ENCODE measurements at places on chromosomes 5 and 9.

DNA sequence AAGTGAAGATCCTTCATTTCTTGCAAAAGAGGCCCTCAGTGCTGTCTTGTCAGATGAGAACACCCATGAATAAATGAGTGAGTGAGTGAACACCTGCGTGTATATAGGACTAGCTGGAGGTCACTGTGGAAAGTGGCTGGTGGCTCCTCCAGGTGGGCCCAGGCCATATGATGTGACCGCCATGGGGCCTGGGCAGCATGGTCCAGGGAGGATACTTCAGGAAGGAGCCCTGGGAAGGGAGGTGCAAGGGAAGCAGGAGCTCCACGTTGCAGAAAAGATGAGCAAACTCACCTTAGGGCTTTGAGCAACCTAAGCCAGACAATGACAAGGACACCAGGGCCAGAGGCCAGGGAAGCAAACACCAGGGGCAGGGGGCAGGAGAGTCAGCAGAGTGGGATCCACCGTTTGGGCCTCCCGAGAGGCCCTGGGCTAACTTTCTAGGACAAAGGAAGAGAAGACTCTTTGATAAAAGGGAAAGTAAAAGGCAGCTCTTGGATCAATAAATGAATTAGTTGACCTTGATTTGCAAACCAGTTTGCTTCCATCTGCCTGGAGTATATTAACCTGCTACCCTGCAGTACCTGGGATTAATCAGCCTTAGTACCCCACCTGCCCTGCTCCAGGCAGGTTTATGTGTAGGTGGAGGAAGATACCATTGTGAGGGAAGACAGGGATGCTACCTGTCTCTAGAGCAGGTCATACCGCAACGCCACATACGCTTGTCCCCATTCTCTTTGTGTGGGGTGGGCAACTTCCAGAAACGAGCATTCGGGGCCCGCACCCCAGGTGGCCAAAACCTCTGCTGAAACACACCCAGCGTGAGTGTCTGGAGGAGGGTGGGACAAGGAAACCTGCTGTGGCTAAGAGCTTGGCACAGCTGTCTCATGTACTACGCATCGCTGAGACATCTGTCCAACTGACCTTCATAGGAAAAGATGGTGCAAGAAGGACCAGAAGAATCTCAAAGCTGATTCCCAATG, 51.4 kb upstream of the OLFM1 start:
- DNase-seq, result no peak

DNA sequence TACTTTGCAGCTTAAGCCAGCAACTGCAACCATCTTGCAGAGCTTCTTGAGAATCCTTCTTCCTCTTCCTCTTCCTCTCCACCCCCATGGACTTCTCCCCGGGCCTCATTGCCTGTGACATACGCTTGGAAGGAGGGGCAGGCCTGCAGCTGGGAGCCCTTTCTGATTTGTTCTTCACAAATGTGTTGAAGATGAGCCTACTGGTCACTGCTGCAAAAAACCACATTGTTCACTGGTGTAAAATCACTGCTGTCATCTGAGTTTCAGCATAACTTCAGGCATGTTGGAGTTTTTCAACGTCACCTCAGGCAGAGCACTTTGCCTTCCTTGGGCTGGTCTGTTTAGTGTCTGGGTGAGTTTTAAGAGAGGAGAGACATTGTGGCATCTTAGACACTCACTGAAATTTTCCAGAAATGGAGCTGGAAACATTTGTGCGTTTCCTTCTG, 7.9 kb downstream of the TJP2 start:
- DNase-seq, result no peak

DNA sequence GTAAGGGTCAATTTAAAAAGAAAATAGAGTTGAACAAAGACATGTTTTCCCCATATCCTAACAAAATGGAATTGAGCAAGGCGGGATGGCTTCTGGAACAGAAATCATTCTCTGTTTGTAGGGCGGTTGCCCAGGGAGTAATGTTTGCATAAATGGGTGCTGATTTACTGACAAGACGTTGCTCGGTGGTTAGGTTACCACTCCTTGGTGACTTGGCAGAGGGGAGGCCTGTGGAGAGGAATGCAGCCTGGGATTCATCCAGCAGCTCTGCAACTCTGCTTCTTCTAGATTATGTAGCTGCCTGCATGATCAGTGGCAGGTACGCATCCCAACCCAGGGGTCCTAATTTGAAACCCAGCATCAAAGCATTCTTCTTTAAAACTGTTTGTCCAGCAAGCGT, 200.2 kb downstream of the CFAP90 start:
- no peak for DNase-seq

- no peak for DNase-seq
These were observed 13.9 kb downstream of the LRRC70 start for GRCh38 chr5:62592558-62592957.

DNA sequence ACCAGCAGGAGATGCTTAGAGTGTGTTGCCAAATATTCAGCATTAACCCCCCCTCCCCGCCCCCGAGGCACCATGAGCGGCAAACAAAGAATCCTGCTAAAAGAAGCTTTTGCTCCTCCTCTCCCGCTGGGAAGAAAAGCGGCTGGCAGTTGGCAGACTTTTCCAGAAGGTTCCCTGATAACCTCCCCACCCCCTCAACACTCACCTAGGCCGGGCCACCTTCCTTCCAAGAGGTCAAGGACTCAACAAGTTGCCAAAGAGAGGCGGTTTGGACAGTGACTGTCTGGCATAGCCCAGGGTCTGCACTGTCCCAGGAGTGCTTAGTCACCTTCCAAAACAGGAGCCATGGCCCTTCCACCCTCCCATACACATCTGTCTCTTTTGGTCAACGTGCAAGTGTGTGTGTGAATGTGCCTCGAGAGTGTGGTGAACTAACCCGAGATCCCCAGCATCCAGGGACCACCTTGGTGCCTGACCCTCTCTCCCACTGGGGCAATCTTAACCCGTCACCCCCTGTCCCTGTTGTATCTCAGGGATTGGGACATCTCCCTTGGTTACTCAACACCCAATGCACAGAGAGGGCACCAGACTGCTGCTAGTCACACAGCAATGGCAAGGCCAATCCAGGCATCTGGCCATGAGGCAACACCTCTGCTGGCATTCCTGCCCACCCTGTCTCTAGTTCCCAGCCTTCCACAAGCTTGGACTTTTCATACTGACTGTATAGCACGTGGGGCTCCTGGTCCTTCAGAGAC, 18.9 kb downstream of the CAMK2A start:
- DNase-seq, result no peak

GRCh38 chr9:110446171-110446570, 108.5 kb upstream of the TXNDC8 start:
- DNase-seq, result no peak

DNA sequence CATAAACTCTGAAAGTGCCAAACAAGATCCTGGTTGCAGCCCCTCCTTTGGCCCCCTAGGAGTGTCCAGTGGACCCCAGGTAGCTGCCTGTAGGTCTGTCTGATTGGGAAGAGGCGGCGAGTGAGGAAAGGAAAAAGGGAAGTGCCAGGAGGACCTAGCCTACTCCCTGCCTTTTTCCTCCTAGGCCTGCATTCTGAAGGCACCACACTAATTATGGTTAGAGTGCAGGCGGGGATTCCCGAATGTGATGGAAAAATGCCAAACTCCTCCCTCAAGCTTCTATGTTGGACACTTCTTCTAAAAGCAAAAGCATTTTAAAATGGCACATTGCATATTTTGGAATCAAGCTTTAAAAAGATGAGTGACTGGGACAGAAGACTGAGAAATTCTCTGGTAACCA, 83.2 kb upstream of the SMIM15 start:
- no peak for DNase-seq

DNA sequence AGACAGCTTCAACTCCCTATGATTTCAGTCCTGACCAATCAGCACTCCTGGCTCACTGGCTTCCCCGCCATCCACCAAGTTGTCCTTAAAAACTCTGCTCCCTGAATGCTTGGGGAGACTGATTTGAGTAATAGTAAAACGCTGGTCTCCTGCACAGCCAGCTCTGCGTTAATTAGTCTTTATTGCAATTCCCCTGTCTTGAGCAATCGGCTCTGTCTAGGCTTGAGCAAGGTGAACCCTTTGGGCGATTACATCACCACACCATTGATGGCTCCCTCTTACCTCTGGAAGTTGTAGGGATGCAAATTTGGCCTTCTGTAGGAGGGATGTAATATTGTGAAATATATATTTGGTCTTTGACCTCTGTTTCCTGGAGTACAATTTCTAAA, 2.9 kb upstream of the SLC23A1 start:
- DNase-seq, result no peak

GRCh38 chr9:13557746-13558145, 278.3 kb upstream of the MPDZ start:
- no peak for DNase-seq

DNA sequence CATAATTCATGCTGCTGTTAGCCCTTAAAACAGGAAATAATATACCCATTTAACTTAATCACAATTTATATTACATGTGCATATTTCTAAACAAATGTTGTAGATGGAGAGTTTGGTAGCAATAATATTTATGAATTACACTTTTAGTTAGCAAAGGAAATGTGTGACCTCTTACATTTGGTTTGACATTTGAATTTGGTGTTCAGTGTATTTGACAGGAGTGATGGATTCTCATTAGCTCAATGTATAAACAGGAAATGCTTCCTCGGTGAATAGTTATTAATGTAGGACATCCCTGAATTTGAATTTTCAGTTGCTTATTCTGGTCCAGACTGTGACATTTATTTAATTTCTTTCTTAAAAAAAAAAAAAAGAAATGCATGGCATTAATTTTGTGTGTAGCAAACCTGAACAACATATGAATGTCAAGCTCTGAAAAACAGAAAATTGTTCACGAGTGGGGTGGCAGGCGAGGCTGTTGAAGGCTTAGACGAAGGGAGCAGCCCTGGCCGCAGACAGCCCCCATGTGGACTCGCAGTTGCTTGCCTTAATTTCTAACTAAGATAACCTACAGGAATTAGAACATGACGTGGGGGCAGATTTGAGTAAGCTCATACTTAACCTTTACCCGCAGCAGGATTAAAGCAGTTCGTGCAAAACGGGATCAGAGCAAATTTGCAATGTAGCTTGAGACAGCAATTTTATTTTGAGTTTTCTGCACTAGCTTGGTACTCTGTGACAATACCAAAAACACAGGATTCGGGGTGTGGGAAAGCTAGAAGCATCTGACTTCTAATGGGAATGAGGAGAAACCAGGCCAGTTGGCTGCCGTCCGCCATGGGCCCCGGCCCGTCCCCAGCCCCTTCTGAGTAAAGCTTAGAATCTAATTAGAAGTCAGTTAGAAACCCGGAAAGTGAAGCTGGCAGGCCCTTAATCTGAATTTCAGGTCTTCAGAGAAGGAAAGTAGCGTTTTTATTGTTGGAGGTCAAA, 134.3 kb downstream of the MACROH2A1 start:
- DNase-seq, result no peak

GRCh38 chr9:109779711-109780452, at the start of gene PALM2AKAP2:
TSS of gene PALM2AKAP2 (plus strand) at chr9:109780198. CDS start at chr9:109780489, 291 bp downstream.
- no peak for DNase-seq

DNA sequence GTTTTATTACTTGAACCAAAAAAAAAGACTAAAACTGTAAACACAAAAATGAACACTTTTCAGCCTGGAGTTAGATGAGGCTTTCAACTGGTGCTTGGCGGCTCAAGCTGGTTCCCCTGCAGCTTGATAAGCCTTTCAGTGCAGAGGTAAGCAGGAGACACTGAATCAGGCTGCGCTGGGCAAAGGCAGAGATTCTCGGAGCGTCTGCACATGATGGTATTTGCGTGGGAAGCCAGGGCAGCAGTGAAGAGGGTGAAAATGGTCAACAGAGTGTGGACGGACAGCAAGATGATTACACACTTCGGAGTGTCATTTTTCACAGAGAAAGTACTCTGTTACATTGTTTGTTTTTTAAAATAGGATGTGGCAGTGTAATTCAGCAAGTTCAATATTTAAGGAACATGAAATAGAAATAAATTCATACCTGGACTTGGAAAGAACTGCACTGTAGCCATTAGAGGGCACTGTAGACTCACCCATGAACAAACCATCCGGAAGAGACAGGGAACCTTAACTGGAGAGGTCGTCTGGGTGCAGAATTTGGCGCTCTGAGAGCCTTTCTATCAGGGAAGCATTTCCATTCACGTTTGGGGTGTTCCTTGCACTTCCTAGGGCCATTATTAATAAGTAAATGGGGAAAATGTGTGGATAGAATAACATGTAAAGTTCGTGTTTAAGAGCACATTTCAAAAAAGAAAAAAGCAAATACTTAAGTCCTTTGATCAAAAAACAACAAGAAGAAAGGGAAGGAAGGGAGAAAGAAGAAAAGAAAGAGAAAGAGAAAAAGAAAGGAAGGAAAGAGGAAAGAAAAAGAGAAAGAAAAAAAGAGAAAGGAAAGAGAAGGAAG, 69.8 kb downstream of the ICE1 start:
- no peak for DNase-seq

- DNase-seq, result no peak
These were observed 75.7 kb upstream of the IRX4 start for GRCh38 chr5:1958211-1959010.

DNA sequence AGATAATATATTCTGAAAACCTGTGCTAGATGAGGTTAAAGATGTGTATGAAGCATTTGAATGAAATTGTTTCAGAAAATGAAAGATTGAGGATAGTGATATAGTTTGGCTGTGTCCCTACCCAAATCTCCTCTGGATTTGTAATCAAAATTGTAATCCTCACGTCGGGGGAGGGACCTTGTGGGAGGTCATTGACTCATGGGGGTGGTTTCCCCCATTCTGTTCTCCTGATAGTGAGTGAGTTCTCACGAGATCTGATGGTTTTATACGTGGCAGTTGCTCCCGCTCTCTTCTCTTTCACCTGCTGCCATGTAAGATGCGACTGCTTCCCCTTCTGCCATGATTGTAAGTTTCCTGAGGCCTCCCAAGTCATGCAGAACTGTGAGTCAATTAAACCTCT, 2.0 kb upstream of the TEX48 start:
- DNase-seq, result no peak

- no peak for DNase-seq
These were observed 51.9 kb upstream of the JAK2 start for GRCh38 chr9:4933177-4933576.

DNA sequence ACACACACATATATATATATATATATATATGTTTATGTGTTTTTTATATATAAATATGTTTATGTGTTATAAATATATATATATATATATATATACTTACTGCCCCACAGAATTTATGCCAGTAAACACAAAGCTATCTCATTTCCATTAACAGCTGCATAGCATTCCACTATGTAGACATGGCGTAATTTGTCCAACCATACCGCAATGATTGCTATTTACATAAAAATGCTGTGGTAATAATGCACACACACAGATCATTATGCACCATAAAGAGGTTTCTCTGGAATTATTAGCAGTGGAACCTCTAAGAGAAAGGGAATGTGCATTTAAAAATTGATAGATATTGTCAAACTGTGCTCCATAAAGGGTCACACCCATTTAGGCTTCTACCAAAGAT, 150.1 kb downstream of the CEP120 start:
- no peak for DNase-seq

GRCh38 chr9:121281614-121282276, 13.8 kb downstream of the GSN start:
- DNase-seq, result no peak

- DNase-seq, result no peak
These were observed 13.2 kb downstream of the MRPL41 start for GRCh38 chr9:137564817-137565411.

- DNase-seq, result no peak
These were observed 17.5 kb downstream of the SPOCK1 start for GRCh38 chr5:137481596-137481995.

Measured in stimulated activated CD8-positive, alpha-beta memory T cell treated with anti-CD3 and anti-CD28 coated beads, Interleukin-7, amount 100 ng/mL, for 1 hour (primary cell).